ENCODE measurements at places on chromosomes 16 and 17. TPM values are rescaled to one million over a fixed set of nuclear protein-coding genes. Genes with fewer than 3 reads are reported as not detected.

- no peak for DNase-seq
Measured at GRCh38 chr16:8103649-8104289, 486.5 kb downstream of the TMEM114 start.

DNA sequence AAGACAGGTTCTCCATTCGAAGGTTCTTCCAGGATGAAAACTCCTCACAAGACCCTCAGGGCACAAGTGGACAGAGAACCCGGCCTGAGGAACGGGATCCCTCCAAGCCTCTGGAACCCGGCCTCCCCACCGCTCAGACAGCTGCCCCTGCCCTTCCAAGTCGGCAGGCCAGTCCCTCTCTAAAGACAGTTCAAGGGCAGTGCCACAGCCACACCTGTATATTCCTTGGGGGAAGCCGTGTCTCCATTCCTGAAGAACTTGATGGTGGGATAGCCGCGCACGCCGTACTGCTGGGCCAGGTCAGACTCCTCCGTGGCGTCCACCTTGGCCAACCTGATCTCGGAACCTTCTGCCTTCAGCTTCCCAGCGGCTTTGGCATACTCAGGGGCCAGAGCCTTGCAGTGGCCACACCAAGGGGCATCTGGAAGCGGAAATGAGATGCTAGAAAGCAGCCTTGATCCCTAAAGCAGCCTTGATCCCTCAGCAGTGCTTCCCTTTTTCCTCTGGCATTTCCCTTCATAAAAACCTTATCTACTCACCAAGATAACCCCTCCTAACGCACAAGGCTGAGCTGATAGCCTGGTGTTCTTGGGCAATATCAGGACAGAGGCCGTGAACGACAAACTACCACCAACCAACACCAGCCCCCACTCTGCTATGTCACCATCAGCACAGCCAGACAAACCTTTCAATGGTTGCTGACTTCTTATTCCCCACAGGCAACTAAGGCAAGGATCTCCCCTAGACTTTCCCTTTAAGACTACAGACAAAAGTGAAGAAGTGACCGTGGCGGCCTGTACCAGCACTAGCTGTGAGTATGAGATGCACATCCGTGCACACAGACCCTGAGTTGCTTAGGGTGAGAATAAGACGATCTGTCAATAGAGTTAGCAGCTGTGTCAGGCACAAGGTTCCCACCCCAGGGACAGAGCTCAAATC, 1.1 kb downstream of the P4HB start:
- no peak for DNase-seq

DNA sequence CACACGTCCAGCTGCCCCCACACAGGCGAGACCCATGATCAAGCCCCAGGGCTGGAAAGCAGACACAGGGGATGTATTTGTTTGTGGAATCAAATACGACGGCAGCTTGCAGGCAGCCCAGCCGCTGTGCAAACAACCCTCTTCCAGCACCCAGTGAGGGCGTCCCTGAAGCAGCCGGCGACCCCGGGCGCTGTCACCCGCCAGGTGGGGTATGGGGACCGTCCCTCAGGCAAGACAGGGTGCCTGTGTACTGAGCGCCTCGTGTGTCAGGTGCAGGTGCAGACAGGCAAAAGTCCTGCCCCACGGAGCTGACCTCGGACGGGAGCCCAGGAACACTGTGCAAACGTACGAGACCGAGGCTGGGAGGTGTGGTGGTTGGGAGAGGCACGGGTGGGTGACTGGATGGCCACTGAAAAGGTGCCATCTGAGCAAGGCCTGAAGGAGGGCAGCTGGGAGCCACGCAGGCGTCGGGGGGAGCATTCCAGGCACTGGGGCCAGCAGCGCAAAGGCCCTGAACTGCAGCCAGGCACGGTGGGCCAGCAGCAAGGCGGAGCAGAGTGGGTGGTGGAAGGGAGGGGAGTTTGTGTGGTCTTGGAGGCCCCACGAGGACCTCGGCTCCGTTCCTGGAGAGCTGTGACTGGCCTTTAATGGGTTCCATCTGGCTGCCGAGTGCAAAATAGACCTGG, 48.5 kb downstream of the CBFA2T3 start:
- no peak for DNase-seq

- no peak for DNase-seq
Measured at GRCh38 chr16:72818236-72818845, 229.6 kb downstream of the ZFHX3 start.

GRCh38 chr17:10172241-10172741, 26.1 kb downstream of the GAS7 start:
- DNase-seq: no peak

GRCh38 chr16:324451-325334, 27.8 kb downstream of the AXIN1 start:
- peak; percentile 74 for DNase-seq

GRCh38 chr16:79005096-79005495, 595.4 kb downstream of the MAF start:
- no peak for DNase-seq

GRCh38 chr17:79988185-79988971, 47.3 kb downstream of the TBC1D16 start:
- no peak for DNase-seq

DNA sequence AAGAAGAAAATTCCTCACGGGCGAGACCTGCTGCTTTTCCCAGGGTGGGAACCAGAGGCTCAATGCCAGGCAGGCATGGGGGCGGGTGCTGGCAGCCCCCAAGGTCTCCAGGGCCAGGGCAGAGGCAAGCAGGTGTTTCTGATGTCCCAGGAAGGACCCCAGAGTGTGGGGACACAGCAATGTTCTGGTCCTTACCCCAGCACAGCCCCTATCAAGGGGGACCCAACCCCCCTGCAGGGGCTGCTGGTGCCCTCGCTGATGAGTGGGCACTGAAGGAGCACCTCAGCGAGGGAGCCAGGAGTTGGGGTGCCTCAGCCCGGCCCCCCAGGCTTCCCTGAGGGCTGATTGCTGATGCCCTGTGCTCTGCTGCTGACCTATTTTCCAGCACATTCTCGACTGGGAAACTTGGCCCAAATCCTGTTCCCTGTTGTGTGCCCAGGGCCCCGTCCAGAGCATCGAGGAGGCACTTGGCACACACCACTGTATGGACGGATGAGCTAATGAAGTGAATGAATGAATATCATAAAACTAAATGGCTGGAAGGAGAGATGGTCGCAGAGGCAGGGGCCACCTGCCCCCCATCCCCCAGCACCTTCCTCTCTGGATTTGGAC, 2.8 kb downstream of the DBNDD1 start:
- no peak for DNase-seq

DNA sequence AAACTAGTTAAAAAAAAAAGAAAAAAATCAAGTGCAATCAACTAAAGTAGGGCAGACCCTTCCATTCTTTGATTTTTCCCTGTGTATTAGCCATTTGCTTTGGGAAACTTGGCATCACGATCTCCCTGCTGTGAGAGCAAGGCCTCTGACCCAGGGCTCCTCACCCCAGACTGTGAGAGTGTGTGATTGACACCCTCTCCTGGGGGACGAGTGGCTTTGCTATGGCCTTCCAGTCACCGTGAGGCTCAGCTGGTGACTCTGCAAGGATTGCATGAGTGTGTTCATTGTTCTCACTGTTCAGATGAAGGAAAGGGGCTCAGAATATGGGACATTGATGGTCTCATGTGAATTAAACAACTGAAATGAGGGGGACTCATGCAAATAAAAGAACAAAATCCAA, 69.0 kb upstream of the BCAR1 start:
- DNase-seq: no peak

- DNase-seq: no peak
Measured at GRCh38 chr16:87325423-87325858, 8.2 kb upstream of the C16orf95 start.

DNA sequence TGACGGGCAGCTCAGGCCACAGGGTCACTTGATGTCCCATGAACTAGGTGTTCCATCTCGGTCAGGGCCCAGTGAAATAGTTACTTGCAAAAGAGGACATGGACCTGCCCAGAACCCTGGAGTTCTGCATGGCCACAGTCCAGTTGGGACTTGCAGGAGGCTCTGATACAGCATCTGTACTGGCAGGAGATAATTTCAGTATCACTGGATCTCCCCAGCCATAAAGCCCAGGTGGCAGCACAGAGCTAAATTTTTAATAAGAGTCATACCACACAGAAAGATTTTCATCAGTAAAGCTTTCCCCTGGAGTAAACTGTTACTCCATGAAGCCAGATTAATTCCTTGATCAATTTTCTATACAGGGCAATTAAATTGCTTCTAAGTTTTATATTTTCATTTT, 18.0 kb upstream of the SLC16A5 start:
- DNase-seq: no peak

- peak; percentile 22 for DNase-seq
Measured at GRCh38 chr16:57263541-57264351, 18.7 kb downstream of the ARL2BP start.

DNA sequence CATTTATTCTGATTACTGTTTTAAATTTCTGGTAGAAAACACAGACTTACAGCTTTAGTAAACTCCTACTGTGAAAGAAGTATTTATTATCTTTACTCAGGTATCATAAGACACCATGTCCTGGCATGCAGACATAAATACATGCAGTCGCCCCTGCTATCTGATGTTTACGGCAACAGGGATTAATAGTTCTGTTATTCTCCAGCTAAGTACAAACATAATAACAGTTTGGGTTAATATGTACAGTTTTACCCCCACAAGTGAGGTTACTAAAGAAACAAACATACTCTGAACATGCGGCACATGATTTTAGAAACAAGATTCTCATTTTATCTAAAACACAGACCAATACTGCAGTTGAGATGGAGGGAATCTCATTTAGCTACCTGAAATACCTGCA, 170.8 kb downstream of the ABCA8 start:
- no peak for DNase-seq

TMEM114 gene
- not detected for total RNA-seq

HSPB9 gene
- 0.36 TPM for total RNA-seq

SLC38A8 gene
- not detected for total RNA-seq

RAMP2 gene
- total RNA-seq: not detected

FSCN2 gene
- total RNA-seq: 0.94 TPM

SLC16A5 gene
- total RNA-seq: 9.1 TPM

CACNA1H gene
- total RNA-seq: 2.0 TPM

MT1F gene
- 24.1 TPM for total RNA-seq
